Pons (tissue), 1 donor: ENCODE measurements at places on chromosomes 7 and 10.

DNA sequence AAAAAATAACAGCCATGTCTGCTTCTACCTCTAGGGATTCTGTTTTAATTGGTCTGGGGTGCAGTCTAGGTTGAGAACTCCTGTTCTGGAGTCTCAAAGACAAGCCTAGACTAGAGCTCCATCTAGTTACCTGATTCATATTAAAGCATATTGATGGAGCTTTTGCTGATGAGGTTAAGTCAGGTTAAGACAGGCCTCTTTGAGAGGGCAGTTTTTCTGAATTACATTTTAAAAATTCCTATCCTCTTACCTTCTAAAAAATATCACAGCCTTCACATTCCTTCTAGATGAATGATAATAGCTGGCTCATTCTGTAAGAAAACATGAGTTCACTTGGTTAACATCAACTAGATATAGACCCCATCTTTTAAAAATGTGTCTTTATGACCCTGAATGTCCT, 28.9 kb downstream of the MGAM start:
- no peak for DNase-seq

DNA sequence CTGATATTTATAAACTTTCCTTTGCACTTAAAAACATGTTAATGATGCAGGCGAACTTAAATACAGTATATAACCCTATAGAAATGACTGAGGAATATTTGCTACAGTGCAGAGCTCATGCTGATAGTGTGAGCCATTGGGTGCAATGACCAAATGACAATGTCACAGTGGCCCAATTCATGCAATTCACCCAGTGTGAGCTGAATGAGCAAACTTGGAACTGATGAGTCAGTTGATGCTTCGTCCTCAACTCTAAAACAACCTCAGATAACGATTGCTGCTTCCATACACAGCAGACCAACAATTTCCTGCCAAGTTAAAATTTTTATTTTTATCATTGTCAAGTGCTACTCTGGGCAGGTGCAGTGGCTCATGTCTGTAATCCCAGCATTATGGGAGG, 12.1 kb upstream of the ZC3HAV1L start:
- no peak for DNase-seq

- DNase-seq: no peak
These were observed 50.1 kb upstream of the CREB5 start for GRCh38 chr7:28362182-28362581.

DNA sequence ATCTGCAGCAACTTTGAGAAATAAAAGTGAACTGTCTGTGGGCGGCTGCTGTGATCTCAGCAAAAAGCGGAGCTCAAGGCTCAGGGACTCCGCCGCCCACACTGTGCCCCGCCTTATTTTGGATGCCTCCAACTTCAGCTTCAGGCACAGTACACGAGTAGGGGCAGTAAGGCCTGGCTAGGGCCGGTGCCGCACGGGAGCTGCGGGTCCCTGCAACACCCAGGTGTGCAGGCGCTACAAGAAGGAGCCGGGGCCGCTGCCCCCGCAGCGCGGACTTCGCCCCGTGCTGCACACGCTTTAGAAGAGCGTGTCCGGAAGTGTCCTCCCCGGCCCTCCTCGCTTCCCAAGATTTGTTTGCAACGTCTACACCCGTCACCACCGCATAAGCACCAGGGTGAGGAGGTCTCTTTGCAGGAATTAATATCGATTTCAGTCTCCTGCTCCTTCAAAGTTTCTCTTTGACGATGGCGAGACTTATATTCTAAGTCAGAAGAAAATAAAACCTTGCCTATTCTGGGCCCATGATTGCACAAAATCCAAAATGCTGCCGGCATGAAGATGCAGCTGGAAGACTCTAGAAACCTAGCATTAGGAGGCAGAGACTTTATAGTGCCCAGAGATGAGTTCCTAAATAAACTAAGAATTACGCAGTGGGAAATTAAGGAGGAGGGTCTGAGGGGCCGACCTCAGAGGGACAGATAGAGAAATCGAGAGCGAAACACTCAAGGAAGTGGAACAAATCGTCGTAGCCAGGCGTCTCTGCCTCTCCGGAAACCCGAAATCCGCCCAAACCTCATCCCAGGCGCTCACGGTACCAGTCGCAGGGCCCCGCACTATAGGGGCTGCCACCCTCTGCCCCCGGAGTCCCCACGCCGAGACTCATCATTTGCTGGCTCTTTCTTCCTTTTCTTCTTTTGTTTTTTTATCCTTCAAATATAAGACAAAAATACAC, 6.4 kb downstream of the VAX1 start:
- no peak for DNase-seq
